ENCODE measurements at places on chromosomes 6 and 20.
A peak's percentile ranks its signal among the peaks of the same experiment; 100 is the strongest.

- DNase-seq: no peak
These were observed 7.5 kb downstream of the NEDD9 start for GRCh38 chr6:11224966-11225463.

DNA sequence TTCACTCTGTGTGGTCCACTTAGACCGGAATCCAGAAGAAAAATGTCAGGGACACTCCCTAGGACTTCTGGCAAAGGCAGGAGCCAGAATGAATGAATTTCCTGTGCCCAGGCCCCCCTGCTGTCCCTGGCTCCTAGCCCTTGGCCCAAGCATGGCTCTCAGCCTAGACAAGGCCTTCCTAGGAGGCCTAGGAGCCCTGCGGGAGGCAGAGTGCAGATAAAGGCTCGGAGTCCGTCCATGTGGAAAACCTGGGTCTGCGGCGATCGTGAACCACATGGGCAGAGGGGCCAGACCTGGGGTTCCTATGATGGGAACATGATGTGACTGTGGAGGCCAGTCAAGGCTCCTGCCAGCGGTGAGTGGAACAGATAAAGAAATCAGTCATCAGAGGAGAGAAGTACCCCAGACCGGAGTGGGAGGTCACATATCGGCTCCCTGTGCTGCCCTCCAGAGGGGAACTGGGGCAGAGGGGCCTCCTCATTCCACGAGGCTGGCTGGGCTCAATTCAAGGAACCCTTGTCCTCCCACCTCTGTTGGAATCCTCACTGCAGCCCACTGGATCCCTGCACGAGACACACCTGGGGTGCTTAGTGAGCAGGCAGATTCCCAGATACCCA is 5.9 kb upstream of the VSTM2L start:
- no peak for DNase-seq

GRCh38 chr20:35004749-35005462 is 49.2 kb downstream of the MYH7B start:
- DNase-seq: no peak

- DNase-seq: no peak
These were observed 955.2 kb upstream of the EYS start for GRCh38 chr6:66662196-66662595.

- no peak for DNase-seq
These were observed 46.8 kb downstream of the THEMIS start for GRCh38 chr6:127854009-127854408.

GRCh38 chr20:19924255-19924654 is 92.9 kb upstream of the NAA20 start:
- DNase-seq: no peak

GRCh38 chr20:34220561-34220960 is 20.7 kb upstream of the ASIP start:
- DNase-seq: no peak

DNA sequence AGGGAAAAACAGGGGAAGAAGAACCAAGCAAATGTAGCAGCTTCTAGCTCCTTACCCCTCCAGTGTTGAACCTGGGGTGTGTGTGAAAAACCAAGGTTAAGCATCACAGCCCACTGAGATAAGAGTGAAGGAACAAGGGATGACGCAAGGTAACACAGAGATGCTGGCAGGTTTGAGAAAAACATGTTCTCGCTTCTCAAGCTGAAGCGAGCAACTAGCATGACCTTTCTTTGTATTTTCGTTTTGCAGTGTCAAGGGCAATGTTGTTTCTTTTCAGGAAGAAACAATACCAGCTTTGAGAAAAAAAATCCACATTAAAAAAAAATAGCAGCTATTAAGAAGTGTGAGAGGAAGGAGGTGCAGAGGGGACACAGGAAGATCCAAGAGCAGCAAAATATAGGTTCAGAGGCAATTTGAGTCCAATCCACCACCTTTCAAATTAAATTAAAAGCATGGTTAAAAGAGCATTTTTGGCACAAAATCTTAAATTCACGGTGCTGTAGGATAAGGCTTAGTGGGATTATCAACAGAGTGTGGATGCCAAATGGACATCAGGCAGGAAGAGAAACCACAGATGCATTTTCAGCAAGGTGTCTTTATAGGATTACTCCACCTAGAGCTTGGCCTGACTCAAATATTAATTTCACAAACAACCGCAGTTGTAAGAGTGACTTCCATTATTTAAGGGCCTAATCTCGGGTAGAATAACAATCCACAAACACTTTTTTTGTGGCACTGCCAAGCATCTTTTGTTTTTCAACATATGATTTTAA is 70.9 kb downstream of the SYNE1 start:
- DNase-seq: no peak

DNA sequence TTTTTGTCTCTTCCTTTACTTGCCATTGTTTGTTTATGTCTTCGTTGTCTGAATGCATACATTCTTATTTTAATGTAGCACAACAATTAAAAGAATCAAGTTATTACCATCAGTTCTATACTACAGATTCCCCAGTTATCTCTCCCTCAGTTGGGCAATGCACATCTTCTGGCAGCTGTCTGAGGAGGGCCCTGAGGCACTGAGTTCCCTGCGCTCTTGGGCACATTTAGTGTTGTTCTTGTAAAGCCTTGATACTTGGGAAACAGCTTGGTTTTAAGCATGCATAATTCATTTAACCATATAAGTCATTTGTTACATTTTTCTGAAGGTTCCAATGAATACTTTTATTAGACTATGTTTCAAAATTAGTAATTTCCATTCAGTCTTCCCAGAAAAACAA is 117.9 kb downstream of the C6orf118 start:
- DNase-seq: no peak

DNA sequence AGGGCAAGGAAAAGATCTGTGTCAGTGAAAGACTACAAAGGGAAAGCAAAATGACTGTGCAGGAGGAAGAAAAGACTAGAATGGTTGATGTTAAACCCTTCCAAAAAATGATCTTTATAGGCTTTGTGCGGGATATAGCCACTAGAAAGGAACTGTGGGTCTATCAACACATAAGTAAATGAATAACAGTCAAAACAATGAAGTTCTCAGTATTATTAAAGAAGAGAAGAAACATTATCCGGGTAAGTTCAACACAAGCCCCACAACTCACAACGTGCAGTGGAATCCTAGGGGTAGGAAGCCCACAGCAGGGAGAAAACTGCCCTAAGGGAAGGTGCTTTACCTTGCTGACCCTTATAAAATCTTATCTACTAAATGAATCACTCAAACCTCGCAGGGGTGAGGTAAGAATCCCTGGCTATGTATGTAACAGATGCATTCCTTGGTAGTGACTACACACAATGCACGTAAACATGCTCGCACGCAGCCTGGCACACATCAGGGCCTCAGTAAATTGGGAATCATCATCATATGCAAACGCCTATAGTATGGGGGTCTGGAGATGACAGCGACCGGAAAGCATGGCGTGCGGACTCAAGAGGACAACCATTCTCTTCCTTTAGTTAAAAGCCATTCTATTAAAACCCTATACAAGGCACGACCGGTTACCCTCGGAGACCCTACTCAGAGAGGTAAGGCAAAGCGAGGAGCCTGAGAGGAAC is 11.3 kb downstream of the TFAP2A start:
- DNase-seq: no peak

DNA sequence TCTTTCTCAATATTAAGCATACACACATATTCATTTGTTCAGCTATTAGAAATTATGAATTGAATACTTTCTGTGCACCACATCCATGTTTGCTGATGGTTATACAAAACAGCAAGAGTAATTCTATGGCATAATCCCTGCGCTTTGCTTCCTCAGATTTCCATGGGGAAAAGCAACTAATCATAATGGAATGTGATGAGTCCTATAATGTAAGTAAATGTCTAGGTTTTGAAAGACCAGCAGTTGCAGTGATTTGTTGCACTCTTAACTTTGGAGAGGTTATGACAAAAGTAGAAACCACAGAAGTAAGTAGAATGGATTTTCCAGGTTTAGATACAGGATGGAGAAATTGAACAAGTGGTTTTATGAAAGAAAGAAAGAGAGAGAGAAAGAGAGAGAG is 652.1 kb downstream of the CBLN4 start:
- no peak for DNase-seq

- no peak for DNase-seq
These were observed at the start of gene GID8 for GRCh38 chr20:62938105-62938888. Gene GID8 (plus strand): TSS chr20:62938147. CDS start chr20:62941503, 3,356 bp downstream.

DNA sequence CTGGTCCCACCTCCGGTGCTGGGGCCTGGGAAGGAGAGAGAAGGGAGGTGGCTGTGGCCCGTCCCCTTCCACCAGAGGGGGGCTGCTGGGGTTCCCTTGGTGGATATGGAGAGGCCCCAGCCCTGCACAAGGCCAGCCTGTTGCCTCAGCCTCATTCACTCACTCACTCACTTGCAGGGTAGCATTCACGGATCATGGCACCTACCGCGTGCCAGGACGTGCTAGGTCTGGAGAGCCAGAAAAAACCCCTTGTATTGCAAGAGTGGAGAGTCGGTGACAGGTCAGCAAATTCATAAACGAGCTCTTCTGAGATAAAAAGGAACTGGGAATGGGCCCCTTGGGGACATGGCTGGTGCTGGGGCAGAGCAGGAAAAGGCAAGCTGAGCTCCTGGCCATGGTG is 6.4 kb upstream of the ZBTB46 start:
- no peak for DNase-seq

GRCh38 chr20:49219091-49219923 is at the start of gene DDX27:
Gene DDX27 (plus strand): TSS chr20:49219416. CDS start chr20:49219449, 33 bp downstream.
- DNase-seq: peak; percentile 57

DNA sequence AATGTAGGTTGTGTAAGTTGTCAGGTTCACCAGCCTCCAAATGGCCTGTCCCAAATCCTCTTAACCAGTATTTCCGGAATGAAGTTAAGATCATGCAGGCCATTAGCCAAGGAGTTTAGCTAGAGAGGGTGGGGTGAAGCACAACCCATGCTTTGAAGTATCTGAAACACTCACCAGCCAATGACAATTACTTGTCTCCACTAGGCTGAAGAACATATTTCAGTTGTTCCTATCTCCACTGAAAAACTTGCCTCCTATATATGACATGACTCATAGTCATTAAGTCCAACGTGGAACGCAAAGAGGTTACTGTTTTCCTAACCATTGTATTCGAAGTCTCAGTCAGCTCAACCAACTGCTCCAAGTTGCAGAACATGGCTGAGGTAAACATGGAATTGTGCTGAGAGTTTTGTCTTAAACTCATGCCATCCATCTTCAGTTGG is 37.4 kb upstream of the TNFAIP3 start:
- DNase-seq: no peak

- DNase-seq: no peak
These were observed 98.5 kb downstream of the INSM1 start for GRCh38 chr20:20466341-20466879.

DNA sequence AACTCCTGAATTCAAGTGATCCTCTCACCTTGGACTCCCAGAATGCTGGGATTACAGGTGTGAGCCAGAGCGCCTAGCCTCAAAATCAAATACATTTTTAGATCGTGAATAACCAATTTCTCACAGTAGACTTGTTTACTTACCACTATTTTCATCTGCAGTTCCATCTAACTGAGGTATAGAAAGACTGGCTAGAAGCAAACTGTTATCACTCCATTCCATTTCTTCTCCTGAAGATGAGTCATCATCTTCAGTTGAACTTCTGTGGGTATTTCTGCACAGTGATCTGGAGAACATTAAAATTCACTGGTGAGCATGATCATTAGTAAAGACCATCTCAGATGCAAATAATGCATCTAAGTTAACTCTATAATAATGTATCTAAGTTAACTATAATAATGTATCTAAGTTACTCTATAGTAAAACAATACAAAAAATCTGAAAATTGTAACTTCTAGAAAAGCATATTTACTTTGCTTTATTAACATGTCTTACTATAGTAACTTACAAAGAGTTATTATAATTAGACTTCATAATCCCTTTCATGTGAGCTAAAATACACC is 105.4 kb downstream of the REV3L start:
- no peak for DNase-seq

- DNase-seq: no peak
These were observed 103.6 kb upstream of the BMP2 start for GRCh38 chr20:6663751-6664388.

All from 8988T (cell line).